Mesendoderm (in vitro differentiated cells): ENCODE measurements at places on chromosomes 3 and 15.

GRCh38 chr3:47164007-47164881 lies at the start of gene SETD2:
TSS of gene SETD2 (minus strand) at chr3:47164113. CDS start at chr3:47163924, 189 bp downstream.
- peak within 1 kb of the TSS; percentile 99 for H3K27ac ChIP-seq
- H3K4me1 ChIP-seq = peaks cover 2% of the 10 kb centered on the region
- no peaks in the 10 kb centered on the region for H3K27me3 ChIP-seq

- no peaks in the 10 kb centered on the region for H3K27me3 ChIP-seq
- H3K27ac ChIP-seq = no peak overlapping the region
- no peak for DNase-seq
- H3K4me3 ChIP-seq = no peak overlapping the region
- no peaks in the 10 kb centered on the region for H3K36me3 ChIP-seq
- no peaks in the 10 kb centered on the region for H3K4me1 ChIP-seq
Observed at GRCh38 chr3:14209581-14210289, 31.1 kb downstream of the LSM3 start.

- H3K4me1 ChIP-seq = no peaks in the 10 kb centered on the region
- H3K36me3 ChIP-seq = no peaks in the 10 kb centered on the region
- no peak overlapping the region for H3K4me3 ChIP-seq
- H3K27ac ChIP-seq = no peak overlapping the region
Observed at GRCh38 chr3:64612082-64612860, 75.5 kb downstream of the ADAMTS9 start.

DNA sequence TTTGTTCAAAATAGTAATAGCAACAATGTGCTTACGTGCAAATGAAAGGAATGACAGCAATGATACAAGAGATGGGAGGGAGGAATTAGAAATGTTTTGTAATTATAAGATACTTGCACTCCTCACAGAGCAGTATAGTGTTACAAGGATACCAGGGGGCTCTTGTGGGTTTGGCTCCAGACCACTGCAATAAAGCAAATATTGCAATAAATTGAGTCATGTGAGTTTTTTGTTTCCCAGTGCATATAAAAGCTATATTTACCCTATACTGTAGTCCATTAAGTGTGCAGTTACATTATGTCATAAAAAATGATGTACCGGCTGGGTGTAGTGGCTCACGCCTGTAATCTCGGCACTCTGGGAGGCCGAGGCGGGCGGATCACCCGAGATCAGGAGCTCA lies 864.3 kb downstream of the NSUN3 start:
- H3K4me1 ChIP-seq = no peaks in the 10 kb centered on the region
- no peaks in the 10 kb centered on the region for H3K36me3 ChIP-seq
- no peak overlapping the region for H3K4me3 ChIP-seq
- DNase-seq = no peak
- no peaks in the 10 kb centered on the region for H3K27me3 ChIP-seq
- H3K27ac ChIP-seq = no peak overlapping the region

- no peak overlapping the region for H3K27ac ChIP-seq
- H3K4me1 ChIP-seq = no peaks in the 10 kb centered on the region
Observed at GRCh38 chr3:179324270-179324754, 1.5 kb downstream of the ZNF639 start.

GRCh38 chr3:73098873-73099272 lies 37.4 kb downstream of the EBLN2 start:
- no peaks in the 10 kb centered on the region for H3K36me3 ChIP-seq
- no peaks in the 10 kb centered on the region for H3K27me3 ChIP-seq
- H3K27ac ChIP-seq = no peak overlapping the region
- no peak overlapping the region for H3K4me3 ChIP-seq
- H3K4me1 ChIP-seq = peaks cover 3% of the 10 kb centered on the region

DNA sequence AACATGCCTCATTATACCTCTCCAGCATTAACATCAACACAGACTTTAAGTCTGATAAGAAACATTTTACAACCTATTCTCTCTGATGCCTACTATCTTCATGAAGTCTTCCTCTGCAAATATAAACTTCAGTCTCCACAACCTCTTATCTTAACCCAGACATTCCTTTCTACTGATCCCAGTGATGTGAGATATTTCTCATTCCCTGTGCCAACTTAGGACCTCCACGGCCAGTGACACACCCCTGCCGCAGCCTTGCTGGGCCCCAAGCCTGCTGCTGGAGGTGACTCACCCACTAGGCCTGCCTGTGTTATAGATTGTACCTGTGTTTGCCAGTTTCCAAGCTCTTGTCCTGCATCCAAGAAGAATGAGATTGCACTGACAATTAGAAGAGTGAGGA lies 734.5 kb upstream of the CADM2 start:
- no peak for DNase-seq
- no peak overlapping the region for H3K27ac ChIP-seq
- no peaks in the 10 kb centered on the region for H3K4me1 ChIP-seq
- H3K36me3 ChIP-seq = no peaks in the 10 kb centered on the region
- H3K27me3 ChIP-seq = no peaks in the 10 kb centered on the region

- no peak for DNase-seq
- H3K4me3 ChIP-seq = no peak overlapping the region
- H3K27me3 ChIP-seq = no peaks in the 10 kb centered on the region
- H3K36me3 ChIP-seq = no peaks in the 10 kb centered on the region
- no peaks in the 10 kb centered on the region for H3K4me1 ChIP-seq
Observed at GRCh38 chr15:58962136-58962535, 25.3 kb upstream of the RNF111 start.

DNA sequence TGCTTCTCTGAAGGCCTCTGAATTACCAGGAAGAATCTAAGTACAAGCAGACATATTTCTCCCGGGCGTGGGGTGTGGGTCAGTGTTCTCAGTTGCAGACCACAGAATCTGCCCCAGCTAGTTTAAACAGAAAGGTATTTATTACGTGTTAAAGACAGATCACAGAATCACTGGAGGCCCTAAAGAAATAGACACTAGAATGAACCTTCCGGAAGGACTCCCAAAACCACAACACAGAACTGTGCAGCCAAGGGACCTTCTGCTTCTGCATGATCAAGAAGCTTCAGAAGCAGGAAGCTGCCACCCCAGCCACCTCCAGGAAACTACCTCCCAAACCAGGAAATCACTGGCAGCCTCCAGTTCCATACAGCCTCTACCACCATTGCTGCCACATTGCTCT lies 32.7 kb upstream of the ZFAND6 start:
- no peak overlapping the region for H3K4me3 ChIP-seq
- H3K27me3 ChIP-seq = peaks cover 2% of the 10 kb centered on the region
- H3K27ac ChIP-seq = no peak overlapping the region

- DNase-seq = no peak
- H3K36me3 ChIP-seq = no peaks in the 10 kb centered on the region
- H3K4me1 ChIP-seq = peaks cover 3% of the 10 kb centered on the region
- H3K4me3 ChIP-seq = no peak overlapping the region
Observed at GRCh38 chr15:90838139-90838538, 30.2 kb upstream of the FURIN start.

DNA sequence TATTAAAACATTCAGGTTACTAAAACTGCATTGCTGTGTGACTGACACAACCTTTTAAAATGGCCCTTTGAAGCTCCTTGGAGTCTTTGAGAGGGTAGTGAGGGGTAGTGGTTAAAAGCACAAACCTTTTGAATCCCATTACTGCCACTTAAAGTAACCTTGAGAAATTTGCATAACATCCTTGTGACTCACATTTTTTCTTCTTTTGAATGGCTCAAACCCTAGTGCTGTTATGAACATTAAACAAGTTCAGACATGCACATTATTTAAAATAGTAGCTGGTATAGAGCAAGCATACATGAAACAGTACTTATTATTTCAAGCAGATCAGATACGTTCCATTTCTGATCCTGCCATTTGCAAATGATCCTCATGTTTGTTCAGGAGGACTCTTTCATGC lies 3.7 kb upstream of the CLDN1 start:
- H3K27ac ChIP-seq = no peak overlapping the region
- H3K4me1 ChIP-seq = no peaks in the 10 kb centered on the region

DNA sequence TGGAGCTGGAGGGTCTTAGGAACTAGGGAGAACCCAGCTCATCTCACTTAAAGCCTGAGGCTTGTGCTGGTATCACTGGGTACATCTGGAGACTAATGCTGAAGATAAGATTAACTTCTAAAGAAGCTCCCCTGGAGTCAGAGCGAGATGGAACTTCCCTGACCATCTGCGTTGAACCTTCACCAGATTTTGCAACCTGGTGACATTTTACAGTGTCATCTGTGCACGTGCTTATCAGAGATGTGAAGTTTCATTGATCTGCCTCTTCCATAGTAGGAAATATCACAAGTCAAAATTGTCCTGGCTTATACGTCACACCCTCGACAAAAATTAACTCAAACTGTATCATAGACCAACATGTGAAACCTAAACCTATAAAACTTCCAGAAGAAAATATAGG lies 395.5 kb downstream of the SHQ1 start:
- no peak overlapping the region for H3K27ac ChIP-seq
- no peak overlapping the region for H3K4me3 ChIP-seq
- no peaks in the 10 kb centered on the region for H3K36me3 ChIP-seq
- H3K4me1 ChIP-seq = peaks cover 9% of the 10 kb centered on the region
- no peaks in the 10 kb centered on the region for H3K27me3 ChIP-seq
- peak; percentile 54 for DNase-seq

DNA sequence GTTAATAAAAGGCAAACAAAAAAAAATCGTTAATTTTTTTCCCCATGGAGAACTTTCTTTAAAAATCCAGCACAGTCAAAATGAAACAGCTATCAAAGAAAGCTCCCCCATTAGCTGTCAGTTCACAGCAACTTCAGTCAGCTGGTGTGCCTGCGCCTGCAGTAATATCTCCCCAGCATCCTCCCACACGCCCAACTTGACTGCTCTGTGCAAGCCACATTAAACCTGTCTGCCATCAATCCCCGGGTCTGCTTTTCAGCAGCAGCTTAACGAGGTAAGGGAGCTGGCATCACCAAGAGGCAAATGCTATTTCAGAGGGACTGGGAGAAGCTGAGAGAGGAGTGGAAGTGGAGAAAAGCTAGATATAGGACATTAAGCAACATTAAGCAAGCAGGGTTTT lies 337.5 kb downstream of the GAP43 start:
- no peak overlapping the region for H3K27ac ChIP-seq
- no peaks in the 10 kb centered on the region for H3K4me1 ChIP-seq
- no peaks in the 10 kb centered on the region for H3K27me3 ChIP-seq
- no peak overlapping the region for H3K4me3 ChIP-seq
- DNase-seq = no peak

GRCh38 chr3:62636235-62636826 lies 238.9 kb downstream of the CADPS start:
- H3K27ac ChIP-seq = no peak overlapping the region
- no peaks in the 10 kb centered on the region for H3K4me1 ChIP-seq
- no peaks in the 10 kb centered on the region for H3K27me3 ChIP-seq

DNA sequence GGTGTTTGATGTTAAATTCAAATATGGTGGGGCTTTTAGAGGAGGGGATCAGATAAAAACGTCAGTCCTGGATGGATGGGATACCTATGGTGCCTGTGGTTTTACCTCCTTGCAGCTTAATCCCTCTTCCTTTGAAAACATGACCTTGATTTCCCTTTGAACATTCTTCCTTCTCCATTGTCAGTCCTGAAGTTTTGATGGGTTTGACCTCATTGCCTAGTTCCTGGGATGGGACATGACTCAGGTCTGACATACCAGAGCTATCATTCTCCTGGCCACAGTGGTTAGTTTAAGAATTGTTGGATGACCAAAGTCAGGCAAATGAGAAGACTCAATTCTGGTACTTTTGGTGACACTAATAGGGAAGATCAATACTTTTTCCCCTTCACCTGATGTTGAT lies 87.2 kb downstream of the PRICKLE2 start:
- no peaks in the 10 kb centered on the region for H3K27me3 ChIP-seq
- H3K36me3 ChIP-seq = no peaks in the 10 kb centered on the region
- no peak overlapping the region for H3K4me3 ChIP-seq
- DNase-seq = no peak

DNA sequence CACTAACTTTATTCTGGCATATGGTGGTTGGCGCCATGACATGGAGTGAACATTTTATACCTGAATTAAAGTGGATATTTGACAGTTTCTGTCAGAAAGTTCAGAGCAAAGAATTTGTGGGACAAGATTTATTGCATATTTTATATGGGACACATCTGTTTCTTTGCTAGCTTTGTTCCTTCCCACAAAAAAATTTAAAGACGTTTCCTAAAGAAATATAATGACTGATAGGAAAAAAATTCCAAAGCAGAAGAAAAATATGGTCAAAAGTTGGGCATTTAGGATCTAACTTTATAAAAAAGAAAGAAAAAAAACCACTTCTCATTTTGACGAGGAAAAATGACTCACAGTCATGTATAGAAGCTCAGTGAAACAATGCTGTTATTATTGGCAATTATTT lies 101.6 kb downstream of the GREM1 start:
- DNase-seq = no peak
- H3K27me3 ChIP-seq = no peaks in the 10 kb centered on the region
- H3K36me3 ChIP-seq = no peaks in the 10 kb centered on the region
- H3K4me1 ChIP-seq = no peaks in the 10 kb centered on the region

DNA sequence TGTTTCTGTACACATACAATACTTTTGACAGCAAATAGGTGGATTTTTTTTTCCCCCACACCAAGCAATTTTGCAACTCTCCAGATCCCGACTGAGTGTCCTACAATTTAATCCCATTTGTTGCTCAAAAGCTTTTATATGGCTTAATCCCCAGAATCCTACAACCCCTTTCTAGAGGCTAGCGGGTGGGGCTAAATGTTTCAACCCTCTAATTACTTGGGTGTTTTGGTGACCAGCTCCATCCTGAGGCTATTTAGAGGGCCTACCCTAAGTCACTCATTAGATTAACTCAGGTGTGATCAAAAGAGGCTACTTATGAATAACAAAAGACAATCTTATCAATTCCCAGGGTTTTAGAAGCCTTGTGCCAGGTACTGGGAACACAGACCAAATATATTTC lies 21.0 kb upstream of the FBXL2 start:
- DNase-seq = no peak
- H3K4me1 ChIP-seq = no peaks in the 10 kb centered on the region
- no peak overlapping the region for H3K4me3 ChIP-seq
- no peaks in the 10 kb centered on the region for H3K27me3 ChIP-seq

- H3K36me3 ChIP-seq = no peaks in the 10 kb centered on the region
- no peaks in the 10 kb centered on the region for H3K4me1 ChIP-seq
- H3K27me3 ChIP-seq = no peaks in the 10 kb centered on the region
- no peak overlapping the region for H3K27ac ChIP-seq
- no peak for DNase-seq
Observed at GRCh38 chr3:145489011-145489410, 672.0 kb downstream of the PLOD2 start.

DNA sequence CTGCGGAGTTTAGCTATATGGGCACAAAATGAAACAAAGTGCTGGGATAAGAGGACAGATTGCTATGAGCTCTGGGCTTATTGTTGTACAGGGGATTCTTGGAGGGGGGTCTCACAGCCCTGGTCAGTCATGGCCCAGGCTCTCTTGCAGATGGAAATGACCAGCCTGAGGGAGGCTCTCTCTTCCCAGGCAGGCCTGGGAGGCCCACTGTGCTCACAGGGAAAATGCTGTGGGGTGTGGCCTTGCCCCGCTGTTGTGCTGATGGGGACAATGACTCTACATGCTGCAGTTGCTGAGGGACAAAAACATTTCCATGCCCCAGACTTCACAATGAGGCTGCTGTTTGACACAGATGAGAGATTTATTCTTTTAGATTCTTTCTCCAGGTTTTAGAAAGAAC lies 202.2 kb downstream of the KLF13 start:
- no peaks in the 10 kb centered on the region for H3K27me3 ChIP-seq
- H3K36me3 ChIP-seq = no peaks in the 10 kb centered on the region
- H3K4me3 ChIP-seq = no peak overlapping the region
- H3K27ac ChIP-seq = no peak overlapping the region
- H3K4me1 ChIP-seq = no peaks in the 10 kb centered on the region
